Left kidney (tissue), 8 donors: ENCODE measurements at places on chromosomes 13 and 19. TPM values are rescaled to one million over a fixed set of nuclear protein-coding genes. Genes with fewer than 3 reads are reported as not detected.

GRIN2D gene
- polyA plus RNA-seq = 0.47 TPM

ZNF675 gene
- polyA plus RNA-seq = 25.8 TPM

DNA sequence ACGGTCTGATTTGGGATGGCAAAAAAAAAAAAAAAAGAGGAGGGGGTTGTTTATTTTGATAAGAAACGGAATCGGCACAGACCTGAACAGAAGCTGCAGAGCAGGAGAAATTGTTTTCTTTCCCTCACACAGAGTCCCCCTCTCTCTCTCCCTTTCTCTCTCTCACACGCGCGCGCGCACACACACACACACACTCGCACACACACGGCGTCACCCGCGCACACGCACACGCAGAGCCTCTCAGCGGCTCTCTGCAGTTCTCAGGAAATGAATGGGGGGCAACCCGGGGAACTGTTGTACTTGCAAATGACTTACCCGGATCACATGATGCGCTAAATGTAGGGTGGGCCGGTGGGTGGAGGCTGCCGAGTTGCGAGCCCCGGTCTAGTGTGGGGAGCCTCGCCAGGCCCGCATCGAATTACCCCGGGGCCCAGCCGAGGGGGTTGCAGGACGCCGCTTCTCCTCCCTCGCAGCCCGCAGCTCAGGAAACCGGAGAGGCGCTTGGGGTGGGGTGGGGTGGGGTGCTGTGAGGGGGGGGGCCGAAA lies 475 bp downstream of the KLF12 start:
- DNase-seq = peak; percentile 89

SIGLEC5 gene
- not detected for polyA plus RNA-seq

GRCh38 chr13:49481788-49482187 lies 14.0 kb upstream of the PHF11 start:
- no peak for DNase-seq

DNA sequence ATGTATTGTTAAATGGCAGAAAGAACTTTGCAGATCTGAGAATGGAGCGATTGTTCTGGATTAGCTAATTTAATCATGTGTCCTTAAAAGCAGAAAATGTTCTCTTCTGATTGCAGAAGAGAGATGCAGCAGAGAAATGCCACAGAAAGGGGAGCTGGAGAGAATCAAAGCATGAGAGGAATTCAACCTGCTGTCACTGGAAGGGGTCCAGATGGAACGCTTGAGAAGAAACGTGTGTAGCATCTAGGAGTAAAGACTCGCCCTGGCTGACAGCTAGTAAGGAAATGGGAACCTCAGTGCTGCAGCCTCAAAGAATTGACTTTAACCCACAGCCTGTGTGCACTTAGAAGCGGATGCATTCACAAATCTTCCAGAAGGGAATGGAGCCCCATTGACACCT lies 502.8 kb downstream of the KLF12 start:
- DNase-seq = no peak

PSPN gene
- 2.4 TPM for polyA plus RNA-seq

TMEM38A gene
- 7.7 TPM for polyA plus RNA-seq

SLITRK6 gene
- polyA plus RNA-seq = 7.0 TPM

DNA sequence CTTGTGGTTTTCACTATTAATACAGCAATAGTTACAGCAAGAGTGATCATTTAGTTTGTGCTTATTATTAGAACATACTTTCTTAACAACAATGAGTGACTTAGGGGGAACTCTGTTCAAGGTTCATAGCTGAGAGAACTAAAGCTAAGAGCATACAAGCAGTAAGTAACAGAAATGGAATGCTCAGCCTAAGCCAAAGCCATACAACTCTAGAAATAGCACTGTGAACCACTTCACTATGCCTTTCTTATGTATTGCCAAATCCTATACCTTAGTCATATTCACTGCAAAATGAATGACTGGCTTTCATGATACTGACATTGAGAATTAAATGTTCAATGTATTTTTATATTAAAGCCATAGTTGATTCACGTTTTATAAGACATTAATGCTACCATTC lies 599.7 kb upstream of the SLITRK1 start:
- no peak for DNase-seq

GRCh38 chr19:3478409-3479176 lies 1.7 kb downstream of the SMIM24 start:
- no peak for DNase-seq

GRCh38 chr19:52665027-52665426 lies 26.9 kb upstream of the ZNF83 start:
- no peak for DNase-seq

DNA sequence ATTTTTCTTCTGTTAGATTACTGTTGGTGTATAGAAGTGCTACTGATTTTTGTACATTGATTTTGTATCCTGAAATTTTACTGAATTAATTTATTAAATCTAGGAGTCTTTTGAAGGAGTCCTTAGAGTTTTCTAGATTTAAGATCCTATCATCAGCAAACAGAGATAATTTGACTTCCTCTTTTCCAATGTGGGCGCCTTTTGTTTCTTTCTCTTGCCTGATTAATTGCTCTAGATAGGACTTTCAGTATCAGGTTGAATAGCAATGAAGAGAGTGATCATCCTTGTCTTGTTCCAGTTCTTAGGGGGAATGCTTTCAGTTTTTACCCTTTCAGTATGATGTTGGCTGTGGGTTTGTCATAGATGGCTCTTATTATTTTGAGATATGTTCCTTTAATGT lies 5.6 kb upstream of the CD33 start:
- no peak for DNase-seq

ZNF564 gene
- 13.9 TPM for polyA plus RNA-seq

DNA sequence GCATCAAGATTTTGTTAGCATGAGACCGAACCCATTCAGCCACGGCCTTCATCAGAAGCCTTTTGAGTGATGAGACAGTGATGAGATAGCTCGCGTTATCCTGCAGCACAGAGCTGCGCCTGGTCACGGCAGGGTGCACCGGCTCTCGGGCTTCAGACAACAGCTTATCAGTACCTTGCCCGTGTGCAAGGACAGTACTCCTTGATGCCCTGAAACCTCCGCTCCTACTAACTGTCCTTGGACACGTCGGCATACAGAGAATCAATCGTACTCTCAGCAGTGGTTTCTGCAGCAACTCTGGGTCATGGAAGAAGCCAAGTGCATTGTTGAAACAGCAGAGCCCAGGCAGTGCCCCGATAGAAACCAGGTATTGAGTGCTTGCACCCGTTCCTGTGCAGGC lies 40.7 kb downstream of the IRS2 start:
- DNase-seq = no peak

DNA sequence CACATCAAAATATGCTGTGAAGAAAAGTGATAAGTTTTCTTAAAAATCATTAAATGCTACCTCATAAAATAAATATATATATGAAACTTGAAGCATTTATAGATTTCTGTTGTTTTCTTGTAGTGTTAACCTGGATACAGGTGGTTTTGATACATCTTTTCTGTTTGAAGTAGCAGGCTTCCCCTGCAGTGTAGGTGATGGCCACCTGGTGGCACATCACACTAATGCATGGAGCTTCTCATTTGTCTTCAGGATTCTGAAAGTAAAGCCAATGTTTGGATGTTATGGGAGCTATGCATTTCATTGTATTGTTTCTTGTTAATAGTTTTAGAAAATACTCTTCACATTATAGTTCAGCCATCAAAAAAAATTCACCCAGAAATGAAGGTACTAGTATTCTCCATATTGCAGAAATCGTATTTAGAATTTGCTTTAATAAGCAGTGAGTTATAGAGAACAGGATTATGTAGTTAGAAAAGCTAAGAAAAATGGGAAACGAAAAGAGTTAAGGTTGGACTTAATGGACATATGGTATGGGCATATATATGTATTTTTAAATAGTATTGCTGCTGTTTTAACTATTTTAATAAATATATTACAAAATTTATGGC lies 18.7 kb downstream of the GPR180 start:
- no peak for DNase-seq

GRCh38 chr13:31322026-31322425 lies 122.3 kb downstream of the B3GLCT start:
- no peak for DNase-seq

DNA sequence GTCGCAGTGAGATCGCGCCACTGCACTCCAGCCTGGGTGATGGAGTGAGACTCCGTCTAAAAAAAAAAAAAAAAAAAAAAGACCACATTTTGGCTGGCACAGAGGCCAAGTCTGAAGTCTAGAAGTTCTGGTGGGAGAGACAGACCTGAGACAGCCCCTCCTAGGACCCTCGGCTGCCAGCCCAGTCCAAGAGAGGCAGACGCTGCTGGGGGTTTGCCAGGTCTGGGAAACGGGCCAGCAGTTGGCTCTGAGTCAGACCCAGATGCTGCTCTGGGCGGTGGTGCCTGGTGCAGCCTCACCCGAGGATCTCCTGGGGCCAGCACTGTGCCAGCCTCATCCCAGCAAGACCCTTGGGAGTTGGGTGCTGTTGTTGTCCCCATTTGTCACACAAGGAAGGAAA lies 5.8 kb downstream of the FCHO1 start:
- DNase-seq = no peak

ZNF714 gene
- 29.9 TPM for polyA plus RNA-seq

NLRP11 gene
- 0.25 TPM for polyA plus RNA-seq

RAB8A gene
- polyA plus RNA-seq = 87.0 TPM

TMEM238 gene
- polyA plus RNA-seq = 0.32 TPM

- DNase-seq = no peak
Observed at GRCh38 chr19:14901675-14902260, 15.8 kb upstream of the OR7A17 start.

GRCh38 chr19:36436531-36436930 lies 18.1 kb upstream of the ZFP82 start:
- DNase-seq = no peak

GRCh38 chr13:99636306-99636705 lies 135.0 kb downstream of the TM9SF2 start:
- DNase-seq = no peak

GRCh38 chr13:94063848-94064247 lies 415.6 kb downstream of the DCT start:
- no peak for DNase-seq

DNA sequence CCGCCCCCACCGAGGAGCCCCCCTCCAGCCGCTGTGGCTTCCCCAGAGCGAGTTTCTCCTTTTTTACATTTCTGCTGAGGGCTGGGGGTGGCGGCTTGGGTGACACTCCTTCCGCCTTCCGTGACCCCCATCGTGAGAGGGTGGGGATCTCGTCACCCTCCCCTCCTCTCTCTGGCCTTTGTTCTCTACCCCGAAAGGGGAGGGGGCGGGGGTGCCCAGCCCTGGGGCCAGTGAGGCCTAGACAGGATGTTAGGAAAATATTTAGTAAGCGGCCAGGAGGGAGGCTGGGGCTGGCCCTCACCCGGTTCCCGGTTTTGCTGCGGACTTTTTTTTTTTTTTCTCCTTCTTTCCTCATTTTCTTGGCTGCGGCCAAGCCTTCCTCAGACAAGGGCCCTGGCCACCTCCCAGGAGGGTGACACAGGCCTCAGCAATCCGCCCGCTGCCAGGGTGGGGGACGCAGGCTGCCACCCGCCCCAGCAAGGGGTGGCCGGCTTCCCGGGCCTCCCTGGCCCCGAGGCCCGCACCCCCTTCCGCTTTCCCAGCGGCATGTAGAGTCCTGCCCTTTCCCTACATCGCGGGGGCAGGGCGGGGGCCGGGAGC lies 3.9 kb downstream of the MIDN start:
- DNase-seq = no peak

DNA sequence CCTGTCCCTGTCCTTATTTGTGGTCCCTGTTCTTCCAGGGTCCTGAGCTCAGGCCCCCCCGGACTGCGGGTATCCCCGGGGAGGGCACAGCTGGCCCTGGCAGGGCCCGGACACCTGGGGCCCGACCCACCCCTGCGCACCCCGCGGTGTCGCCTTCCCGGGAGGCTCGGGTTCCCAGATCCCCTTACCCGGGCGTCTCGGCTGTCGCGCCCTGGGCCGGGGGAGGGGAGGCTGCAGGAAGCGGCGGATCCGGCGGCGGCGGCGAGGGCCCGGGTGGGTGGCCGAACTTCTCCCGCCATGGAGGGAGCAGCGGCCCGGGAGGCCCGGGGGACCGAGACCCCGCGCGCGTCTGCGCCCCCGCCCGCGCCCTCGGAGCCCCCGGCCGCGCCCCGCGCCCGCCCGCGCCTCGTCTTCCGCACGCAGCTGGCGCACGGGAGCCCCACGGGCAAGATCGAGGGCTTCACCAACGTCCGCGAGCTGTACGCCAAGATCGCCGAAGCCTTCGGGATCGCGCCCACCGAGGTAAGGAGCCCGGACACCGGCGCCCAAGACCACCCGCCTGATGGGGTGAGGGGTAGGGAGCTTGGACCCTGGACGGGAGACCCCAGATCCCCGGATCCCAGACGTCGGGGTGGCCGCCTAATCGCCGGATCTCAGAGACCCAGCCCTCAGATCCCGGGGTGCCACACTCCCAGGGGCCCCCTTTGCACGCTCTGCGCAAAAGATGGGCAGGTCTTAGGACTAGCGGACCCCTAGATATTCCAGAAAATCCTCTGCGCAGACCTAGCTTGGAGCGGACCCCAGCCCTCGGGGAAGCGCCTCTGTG lies at the start of gene GIPC3:
Gene GIPC3 (plus strand): TSS at position 178 of the 826 bp plus-strand sequence. CDS start 120 bp downstream, at position 298.
- DNase-seq = no peak

- DNase-seq = no peak
Observed at GRCh38 chr13:69681722-69682121, 425.9 kb upstream of the ATXN8OS start.

DNA sequence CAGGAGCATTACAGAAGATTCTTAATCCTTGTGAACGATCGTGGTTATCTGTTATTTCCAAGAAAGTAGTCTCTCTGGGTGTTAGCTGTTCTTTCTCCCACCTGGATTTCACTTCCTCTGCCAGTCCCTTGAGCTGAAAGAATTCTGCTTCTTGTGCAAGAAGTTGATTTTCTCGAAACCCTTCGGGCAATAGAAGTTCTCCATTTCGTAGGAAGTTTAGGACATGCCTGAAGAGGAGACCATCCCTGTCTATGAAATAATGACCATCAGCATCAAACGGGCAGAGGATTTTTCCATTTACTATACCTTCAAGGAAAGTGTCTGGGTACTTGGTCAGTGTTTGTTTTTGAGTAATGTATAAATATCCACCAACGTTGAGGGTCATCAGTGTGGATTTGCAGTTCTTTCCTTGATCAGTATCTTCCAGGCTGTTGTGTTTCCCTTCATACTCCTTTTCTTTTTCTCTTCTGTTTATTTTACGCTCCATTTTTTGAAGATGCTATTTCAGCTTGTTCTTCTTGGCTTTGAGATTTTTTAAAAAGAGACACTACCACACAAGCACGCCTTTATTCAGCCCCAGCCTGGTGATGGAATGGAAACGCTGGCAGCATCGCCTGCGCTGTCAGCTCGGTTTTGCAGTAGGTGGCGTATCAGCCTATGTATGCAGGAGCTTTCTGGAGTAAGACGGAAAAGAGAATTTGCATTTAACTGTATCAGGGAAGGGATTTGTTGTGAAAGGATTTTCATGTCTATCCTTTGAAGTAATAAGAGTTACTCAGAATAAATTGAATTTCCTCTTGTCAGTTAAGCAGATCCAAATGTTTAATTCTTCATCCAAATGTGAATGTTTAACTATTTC lies 6.5 kb downstream of the KCTD4 start:
- no peak for DNase-seq

GRCh38 chr19:48858984-48859710 lies 9.3 kb downstream of the PLEKHA4 start:
- DNase-seq = no peak

DNA sequence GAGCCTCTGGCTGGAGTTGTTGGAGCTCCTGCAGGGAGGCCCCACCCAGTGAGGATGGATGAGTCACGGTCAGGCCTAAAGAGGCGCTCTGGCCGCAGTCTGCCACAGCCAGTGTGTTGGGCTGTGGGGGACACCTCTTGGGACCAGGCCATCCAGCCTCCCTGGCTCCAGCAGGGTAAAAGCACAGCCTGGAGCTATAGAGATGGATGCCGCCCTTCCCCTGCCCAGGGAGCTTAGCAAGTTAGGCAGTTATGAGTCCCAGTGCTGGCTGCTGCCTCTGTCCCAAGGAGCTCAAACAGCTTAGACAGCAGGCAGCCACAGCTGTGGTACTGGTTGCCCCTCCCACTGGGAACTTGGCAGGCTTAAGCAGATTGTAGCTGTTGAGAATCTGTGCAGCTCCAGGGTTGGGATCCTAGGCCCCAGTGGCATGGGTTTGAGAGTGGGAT lies 100.9 kb downstream of the NDFIP2 start:
- no peak for DNase-seq
